ENCODE measurements at places on chromosomes 16 and 17. TPM values are rescaled to one million over a fixed set of nuclear protein-coding genes. Genes with fewer than 3 reads are reported as not detected.

The NPIPB9 gene
- not detected for polyA plus RNA-seq

- DNase-seq: no peak
- no peaks in the 10 kb centered on the region for H3K4me1 ChIP-seq
- no peak overlapping the region for H3K4me3 ChIP-seq
- H3K27me3 ChIP-seq: no peaks in the 10 kb centered on the region
- H3K36me3 ChIP-seq: no peaks in the 10 kb centered on the region
- H3K27ac ChIP-seq: no peak overlapping the region
Observed at GRCh38 chr17:41003926-41004325, 4.2 kb upstream of the KRTAP3-2 start.

DNA sequence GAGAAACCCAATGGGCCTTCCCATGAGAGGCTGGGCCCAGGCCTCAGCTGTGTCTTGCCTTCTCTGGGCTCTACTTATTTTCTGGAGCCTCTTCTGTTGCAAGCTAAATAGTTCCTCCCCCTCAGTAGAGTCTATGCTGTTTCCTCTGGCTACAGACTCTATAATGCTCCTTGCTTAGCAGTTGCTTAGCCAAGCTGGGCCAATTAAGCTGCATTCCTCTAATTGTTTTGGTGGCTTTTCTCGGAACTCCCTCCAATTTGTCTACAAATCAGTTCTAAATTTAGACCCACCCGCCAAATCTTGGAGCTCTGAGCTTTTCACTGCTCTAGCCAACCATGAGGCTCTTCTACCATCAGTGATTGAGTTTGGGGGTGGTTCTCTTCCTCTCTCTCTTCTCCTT is 302.7 kb upstream of the ASIC2 start:
- no peak overlapping the region for H3K27ac ChIP-seq
- H3K4me3 ChIP-seq: no peak overlapping the region

The NTN3 gene
- not detected for polyA plus RNA-seq

GRCh38 chr16:84996365-84996764 is 15.0 kb downstream of the ZDHHC7 start:
- peaks cover 13% of the 10 kb centered on the region for H3K4me1 ChIP-seq
- no peak for DNase-seq
- H3K27ac ChIP-seq: no peak overlapping the region
- H3K4me3 ChIP-seq: no peak overlapping the region
- H3K27me3 ChIP-seq: no peaks in the 10 kb centered on the region
- H3K36me3 ChIP-seq: peaks cover 29% of the 10 kb centered on the region

DNA sequence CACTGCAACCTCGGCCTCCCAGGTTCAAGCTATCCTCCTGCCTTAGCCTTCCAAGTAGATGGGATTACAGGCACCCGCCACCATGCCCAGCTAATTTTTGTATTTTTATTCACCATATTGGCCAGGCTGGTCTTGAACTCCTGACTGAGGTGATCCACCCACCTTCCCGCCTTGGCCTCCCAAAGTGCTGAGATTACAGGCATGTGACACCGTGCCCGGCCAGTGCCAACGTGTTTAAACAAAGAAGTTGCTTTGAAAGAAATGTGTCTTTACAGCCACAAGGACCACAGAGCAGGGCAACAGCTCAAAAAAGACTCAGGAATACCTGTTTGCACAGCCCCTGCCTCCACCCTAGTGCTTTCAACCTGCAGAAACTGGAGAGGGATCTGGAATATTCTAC is 25.0 kb downstream of the ATPAF2 start:
- no peak overlapping the region for H3K4me3 ChIP-seq
- no peak for DNase-seq
- no peaks in the 10 kb centered on the region for H3K4me1 ChIP-seq
- no peak overlapping the region for H3K27ac ChIP-seq
- H3K36me3 ChIP-seq: no peaks in the 10 kb centered on the region
- no peaks in the 10 kb centered on the region for H3K27me3 ChIP-seq
